ENCODE measurements at places on chromosomes 2 and 18.

DNA sequence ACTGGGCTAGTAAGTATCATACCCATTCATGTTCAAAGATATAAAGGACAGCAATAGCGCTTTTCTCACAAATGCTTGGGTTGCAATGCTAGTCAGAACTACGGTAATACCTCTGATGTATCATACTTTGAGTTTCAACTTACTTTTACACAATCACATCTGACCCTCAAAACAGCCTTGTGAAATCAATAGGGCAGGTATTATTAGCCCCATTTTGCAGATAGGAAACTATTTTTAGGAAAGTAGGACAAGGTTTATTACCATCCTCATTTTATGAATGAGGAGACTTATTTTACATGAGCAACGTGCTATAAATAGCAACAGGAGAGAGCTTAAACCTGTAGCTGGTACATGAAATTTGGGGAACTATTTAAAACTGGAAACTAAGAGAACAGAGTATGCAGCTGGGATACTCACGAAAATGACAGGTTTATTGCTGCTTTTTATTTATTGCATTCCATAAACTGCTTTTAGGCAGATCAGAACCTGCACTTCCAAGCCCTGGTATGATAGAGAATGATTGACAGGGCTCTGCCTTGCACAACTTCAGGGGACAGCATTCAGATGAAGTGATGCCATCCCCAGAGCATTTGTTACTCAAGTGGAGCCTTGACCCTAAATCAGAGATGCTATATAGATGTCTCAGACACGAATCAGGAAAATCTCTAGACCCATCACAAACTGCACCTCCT, 42.4 kb upstream of the PPM1B start:
- DNase-seq: no peak

GRCh38 chr2:217849154-217849975, 153.4 kb downstream of the TNS1 start:
- DNase-seq: no peak

DNA sequence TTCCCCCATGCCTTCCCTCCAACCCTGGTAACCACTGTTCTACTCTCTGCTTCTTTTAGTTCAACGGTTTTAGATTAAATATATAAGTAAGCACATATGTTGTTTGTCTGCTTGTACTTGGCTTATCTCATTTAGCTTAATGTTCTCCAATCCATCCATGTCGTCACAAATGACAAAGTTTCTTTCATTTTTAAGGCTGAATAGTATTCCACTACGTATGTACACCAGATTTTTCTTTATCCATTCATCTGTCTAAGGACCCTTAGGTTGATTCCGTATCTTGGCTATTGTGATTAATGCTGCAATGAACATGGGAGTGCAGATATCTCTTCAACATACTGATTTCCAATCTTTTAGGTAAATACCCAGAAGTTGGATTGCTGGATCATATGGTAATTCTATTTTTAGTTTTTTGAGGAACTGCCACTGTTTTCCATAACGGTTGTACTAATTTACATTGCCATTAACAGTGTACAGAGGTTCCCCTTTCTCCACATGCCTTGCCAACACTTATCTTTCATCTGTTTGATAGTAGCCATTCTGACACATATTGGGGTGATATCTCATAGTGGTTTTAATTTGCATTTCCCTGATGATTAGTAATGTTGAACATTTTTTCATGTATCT, 8.1 kb downstream of the ASB3 start:
- no peak for DNase-seq

DNA sequence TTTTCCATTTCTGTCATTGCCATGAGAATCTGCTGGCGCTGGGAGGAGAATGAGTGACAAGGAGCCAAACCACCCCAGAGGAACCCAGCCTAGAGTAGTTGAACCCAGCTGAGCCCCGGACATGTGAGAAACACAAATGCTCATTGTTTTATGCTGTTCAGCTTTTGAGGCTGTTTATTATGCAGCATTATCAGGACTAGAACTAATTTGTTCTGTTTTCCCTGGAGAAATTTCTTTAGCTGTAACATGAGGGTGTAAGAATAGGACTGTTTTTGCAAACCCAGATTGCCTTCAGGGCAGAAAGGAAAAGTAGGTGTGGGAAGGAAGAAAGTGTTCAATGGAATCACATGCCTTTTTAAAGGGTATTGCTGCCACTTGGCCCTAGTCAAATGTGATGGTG, 28.5 kb upstream of the DOCK10 start:
- DNase-seq: no peak

GRCh38 chr18:77061281-77061945, 71.2 kb downstream of the MBP start:
- DNase-seq: no peak

GRCh38 chr2:119856469-119856901, 96.8 kb downstream of the PTPN4 start:
- DNase-seq: no peak

DNA sequence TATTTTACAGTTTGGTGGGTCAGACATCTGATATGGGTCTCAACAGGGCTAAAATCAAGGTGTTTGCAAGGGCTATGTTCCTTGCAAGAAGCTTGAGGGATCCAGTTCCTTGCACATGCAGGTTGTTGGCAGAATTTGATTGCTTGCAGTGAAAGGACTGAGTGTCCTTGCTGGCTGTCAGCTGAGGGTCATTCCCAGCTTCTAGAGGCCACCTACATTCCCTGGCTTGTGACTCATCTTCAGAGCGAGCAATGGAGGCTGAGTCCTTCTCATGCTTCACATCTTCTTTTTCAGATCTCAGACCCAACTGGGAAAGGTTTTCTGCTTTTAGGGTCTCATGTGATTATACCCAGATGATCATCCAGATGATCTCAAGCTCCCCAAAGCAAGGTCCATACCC, 12.4 kb downstream of the MEX3C start:
- no peak for DNase-seq

- DNase-seq: no peak
Measured at GRCh38 chr18:2444201-2444875, 127.0 kb downstream of the METTL4 start.

DNA sequence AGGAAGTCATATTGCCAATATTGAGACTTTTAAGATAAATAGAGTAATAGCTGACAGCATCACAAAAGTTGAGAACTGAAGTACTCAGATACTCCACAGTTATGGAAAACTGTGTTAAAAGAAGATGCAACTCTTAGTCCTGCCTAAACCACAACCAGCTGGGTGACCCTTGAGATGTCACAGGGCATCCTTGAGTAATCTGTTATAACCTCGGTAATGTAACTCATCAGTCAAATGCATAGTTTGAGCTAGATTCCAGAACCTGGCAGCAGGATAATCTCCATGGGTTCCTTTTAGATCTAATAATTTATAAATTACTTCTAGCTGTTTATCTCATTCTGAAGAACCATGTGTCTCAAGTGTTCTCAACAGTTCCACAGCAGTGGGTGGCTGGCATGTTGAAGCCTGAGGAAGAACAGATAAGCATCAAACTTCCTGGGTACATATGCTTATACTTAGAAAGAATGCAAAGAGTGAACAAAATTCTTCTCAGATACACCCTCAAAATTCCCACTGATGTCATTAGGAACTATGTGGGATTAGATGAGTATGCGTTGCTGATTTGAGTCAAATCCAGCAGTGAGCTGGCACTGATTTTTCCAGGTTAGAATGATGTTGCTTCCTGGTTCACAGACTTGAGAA, 304.1 kb upstream of the ERBB4 start:
- DNase-seq: no peak

GRCh38 chr2:80380736-80381135, 76.2 kb upstream of the LRRTM1 start:
- no peak for DNase-seq

DNA sequence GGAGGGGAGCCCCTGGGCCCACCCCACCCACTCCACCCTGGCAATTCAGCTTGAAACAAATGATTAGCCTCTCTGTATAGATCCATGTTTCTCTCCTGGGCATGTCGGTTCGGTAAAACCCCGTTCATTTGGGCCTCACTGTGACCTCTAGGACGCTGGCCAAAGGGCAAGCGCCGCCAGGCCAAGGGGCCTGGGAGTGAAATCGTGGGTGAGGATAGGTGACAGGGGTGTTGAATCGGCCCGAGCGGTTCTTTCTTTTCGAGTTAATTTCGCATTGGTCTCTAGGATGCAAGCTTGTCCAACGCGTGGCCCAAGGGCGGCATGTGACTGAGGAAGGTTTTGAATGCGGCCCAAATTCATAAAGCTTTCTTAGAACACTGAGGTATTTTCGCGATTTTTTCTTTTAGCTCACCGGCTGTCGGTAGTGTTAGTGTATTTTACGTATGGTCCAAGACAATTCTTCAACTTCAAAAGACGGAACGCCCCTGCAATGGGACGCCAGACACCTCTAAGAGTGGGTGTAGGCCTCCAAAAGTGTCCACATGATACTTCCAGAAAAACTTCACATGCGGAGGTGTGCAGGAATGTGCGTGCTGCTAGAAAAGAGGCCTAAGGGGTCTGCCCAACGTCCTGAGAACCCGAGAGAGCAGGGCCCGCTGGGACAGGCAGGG, 9.8 kb upstream of the ARID5A start:
- no peak for DNase-seq
